CD4-positive, alpha-beta T cell (primary cell): ENCODE measurements at places on chromosomes 11 and 22.

DNA sequence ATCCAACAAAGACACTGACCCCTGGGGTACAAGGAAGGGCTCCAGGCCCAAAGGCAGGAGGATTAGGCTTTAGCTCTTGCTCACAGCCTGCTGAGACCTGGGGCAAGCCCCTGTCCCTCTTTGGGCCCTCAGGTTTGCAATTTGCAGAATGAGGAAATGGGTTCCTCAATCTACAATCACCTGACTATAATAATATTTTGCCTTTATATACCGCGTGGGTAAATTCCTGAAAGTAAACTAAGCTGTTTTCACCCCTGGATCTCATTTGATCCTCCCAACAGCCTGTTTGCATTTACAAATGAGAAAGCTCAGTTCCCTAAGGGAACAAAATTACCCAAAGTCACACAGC is 797 bp downstream of the STARD10 start:
- DNase-seq, result no peak

DNA sequence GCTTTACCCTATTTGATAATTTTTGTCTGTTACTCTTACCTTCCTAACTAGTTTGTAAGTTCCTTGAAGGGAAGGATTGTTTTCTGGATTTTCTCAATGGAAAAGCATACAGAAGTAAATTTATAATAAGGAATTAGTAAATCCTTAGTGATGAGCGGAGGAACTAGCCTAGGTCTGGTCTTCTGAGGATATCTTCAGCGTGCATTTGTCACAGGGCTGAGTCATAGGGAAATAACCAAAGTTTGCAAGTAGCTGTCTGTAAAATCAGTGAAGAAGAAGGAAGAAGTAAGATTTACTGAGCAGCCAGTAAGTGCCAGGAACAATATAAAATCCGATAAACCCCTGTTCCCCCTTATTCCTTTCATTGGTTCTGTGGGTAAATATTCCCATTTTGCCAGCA is 162.7 kb upstream of the SORL1-AS1 start:
- no peak for DNase-seq

- no peak for DNase-seq
Measured at GRCh38 chr11:131601586-131601985, 231.2 kb downstream of the NTM start.

DNA sequence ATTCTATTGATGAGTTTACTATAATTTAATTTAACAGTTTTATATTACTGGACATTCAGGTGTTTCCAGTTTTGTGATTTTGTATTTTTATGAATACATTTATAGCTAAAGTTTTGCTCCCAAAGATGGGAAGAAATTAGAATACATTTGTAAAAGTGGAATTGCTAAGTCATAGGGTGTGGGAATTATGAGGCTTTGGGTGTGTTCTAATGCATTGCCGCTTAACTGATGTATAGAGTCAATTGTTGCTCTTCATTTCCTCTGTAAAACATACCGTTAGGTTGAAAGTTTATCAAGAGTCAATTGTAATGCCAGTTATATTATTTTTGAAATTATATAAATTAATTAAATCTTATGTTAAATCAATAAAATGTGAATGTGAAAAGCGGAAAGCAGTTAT is 16.2 kb downstream of the PAAF1 start:
- DNase-seq, result no peak

DNA sequence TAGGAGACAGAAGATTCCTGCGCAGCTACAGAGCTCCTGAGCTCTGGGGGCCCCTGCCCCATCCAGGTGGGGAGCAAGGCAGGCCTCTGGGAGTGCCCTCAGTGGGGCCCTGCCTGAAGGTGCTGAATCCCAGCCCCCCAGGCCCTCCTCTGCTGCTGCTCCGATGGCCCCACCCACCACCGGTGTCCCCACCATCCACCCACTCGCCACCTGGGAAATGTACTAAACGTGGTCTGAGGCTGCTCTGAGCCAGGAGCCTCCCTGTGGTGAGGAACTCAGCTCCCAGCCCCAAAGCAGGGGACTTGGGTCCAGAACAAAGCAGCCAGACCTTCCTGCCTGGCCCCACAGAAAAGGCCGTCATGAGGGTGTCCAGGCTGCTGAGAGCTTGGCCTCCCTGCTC is 289.4 kb downstream of the CTTN start:
- DNase-seq, result no peak

GRCh38 chr11:10394229-10395101 is 60.6 kb upstream of the AMPD3 start:
- no peak for DNase-seq

- no peak for DNase-seq
Measured at GRCh38 chr11:63443714-63444113, 47.3 kb downstream of the PLAAT5 start.

- no peak for DNase-seq
Measured at GRCh38 chr11:64349025-64349387, 9.0 kb downstream of the CCDC88B start.

DNA sequence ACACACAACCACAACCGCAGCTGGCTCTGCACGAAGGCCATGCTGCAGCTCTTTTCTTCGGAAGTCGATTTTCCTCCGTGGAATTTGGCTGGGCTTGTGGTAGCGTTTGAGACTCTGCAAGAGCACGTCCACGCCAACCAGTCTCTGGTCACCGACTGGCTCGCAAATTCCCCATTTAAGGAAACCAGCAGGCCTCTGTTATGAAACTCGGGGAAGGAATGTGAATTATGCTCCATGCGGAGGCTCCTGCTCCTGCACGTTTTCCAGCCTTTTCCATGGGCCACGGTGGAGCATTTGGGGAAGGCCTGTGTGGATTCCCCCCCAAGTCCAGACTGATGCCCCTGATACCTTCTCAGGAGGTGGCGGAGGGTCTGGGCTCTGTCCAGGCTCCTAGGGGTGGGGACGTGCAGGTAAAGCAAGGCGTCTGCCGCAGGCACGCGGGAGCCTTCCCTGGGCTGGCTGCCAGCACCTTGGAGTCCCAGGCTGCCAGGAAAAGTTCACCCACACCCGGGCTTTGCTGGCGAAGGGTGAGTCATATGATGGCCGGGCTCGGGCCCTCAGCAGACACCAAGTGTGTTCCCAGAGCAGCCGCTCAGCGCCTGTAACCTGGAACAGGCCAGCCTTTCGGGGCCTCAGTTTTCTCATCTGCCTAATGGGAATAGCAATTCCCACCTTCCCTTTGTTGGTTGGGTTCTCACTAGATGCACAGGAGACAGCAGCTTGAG is 41.9 kb downstream of the LRP5 start:
- DNase-seq, result no peak

DNA sequence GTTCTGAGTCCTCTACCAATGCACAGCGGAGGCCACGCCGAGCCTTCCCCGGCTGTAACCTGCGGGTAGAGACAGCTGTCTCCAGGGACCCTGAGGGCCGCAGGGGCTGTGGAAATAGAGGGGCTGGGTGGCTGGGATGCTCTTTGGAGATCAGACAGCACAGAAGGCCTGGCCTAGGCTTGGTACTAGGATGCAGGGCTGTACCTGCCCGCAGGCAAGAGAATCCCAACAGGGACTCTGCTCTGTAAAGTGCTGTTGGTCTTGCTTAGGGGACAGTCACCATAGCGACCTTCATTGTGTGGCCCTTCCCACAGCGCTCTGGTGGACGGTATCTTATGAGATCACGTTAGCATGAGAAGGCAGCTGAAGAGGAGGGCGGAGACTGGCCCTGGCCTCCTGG is 11.3 kb upstream of the KCNJ5 start:
- DNase-seq, result no peak

GRCh38 chr11:57321388-57322255 is 3.1 kb downstream of the TNKS1BP1 start:
- DNase-seq, result no peak

GRCh38 chr22:32771756-32772155 is 29.7 kb upstream of the TIMP3 start:
- no peak for DNase-seq

DNA sequence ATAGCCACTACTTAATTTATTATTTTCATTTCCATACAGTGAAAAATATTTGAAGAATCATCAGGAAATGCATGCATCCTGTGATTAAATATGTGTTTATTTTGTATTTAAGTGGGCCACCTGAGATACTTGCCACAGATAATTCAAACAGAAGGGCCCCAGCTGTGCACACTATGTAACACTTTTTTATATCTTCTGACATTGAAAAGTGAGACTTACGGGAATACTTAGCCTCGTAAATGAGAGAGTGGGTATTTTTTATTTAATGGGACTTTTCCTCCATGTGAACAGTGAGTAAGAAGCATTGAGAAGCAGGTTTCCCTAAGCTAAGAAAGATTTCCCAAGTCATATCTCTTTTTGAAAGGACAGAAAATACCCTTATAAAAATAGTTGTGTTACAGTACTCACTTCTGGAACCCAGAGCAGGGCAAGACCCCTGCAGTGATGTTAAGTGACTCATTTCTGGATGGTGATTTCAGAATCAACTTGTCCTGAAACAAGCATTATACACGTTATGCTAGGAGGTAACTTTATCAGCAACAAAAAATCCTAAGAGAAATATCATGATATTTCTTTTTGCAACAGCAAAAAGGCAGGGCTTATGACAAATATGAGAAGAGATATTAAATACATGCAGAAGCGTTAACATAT is 478.1 kb upstream of the CHORDC1 start:
- no peak for DNase-seq

DNA sequence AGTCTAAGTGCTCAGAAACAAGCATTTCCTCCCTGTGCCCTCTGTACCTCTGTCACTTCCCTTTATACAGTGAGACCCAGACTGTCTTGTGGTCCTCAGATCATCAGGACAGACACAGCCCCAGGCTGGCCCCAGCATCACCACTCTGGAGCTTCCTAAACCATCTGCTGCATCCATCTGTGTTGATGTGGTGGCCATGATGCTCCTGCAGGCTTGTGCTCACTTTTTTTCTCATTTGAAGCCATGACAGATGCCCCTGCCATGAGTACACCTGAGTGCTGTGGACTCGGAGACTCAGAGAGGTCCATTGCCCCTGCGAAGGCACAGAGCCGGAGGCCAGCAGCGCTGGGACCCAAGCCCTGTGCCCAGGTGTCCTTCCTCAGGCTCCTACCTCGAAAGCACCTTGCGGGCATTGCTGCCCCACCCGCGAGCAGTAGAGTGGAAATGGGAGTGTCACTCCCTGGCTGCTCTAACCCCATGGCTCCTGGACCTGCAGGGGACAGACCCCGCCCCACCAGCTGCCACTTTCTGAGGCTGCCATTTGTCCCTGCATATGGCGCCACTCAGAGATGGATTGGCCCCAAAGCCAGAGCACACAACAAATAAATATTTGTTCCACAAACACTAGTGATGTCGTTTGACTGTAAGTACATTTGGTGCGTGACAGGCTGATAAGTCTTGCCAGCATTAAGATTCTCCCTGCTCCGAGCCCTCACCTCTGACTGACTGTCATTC is 593.5 kb downstream of the TBC1D22A start:
- DNase-seq, result no peak

DNA sequence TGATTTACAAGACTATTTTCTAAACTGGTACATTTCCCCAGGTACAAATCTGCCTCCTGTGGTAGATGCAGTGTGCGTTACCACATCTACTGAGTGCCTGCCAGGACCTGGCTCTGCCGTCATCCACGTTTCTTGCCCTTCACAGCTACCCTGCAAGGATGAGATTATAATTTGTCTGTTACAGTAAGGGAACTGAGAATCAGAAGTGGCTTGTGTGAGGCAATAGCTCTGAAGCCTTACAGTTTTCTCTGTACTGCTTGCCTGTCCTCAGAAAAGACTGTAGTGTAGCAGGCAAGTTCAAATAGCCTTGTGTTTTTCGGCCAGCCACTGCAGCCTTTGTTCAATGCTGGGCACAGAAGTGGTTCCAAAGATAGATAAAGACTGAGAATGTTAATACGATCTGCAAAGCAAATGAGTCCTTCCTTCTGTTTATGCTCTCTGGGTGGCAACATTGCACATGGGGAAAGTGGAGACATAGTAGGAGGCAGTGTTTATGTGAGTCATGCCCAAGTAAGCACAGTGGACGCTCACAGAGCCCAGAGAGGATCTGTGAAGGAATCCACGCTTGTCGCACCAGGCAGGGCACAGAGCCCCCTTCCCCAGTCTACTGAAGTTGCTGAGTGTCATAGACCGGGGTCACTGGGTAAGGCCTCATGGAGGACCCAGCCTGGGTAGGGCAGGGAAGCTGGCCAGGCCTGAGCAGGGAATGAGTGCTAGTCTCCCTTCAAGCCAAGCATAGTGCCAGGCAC is 49.1 kb downstream of the MICAL2 start:
- no peak for DNase-seq

DNA sequence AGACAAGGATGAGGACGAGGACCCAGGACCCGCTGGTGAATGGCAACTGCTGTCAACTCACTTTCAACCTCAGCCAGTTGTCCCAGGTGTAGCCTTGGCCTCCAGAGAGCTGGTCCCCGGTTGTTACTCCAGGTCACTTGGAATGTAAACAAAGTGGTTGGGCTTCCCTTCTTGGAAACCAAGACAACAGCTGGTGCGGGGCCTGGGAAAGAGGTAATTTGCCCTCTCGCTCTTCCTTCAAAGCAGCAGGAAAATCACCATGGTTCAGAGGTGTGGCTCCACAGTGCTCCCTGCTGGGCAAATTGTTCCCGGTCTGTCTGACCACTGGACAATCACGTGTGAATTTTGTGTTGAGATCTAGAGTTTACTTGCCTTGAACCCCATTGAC is 15.0 kb downstream of the SLC1A2 start:
- DNase-seq, result no peak

DNA sequence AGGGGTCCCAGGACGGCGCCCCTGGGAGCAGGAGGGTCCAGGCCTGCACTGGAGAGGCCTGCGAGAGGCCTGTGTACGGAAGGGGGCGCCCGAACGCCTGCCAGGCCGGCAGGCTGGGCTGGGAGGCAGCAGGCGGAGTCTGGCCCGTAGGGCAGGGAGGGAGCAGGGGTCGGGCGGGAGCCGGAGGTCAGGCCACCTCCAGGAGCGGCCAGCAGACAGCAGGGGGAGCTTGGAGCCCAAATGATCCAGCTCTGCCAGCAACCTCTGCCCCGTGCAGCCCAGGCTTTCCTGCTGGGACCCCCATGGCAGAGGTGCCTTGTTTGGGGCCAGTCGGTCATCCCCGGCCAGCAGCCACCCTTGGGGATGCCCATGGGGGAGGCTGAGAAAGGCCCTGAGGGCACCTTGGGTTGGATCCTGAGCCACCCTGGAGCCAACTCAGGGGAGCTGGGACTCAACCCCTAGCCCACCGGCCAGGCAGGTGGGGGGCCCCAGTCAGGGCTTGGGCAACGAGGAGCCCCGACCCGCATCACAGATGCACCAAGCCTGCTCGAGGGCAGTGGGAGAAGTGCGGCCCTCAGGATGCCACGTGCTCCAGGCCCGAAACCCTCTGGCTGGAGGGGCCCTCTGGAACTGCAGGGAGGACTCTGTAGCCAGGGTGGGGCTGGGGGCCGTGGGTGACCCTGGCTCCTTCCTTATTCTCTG is 9.6 kb upstream of the SYT8 start:
- DNase-seq, result no peak

DNA sequence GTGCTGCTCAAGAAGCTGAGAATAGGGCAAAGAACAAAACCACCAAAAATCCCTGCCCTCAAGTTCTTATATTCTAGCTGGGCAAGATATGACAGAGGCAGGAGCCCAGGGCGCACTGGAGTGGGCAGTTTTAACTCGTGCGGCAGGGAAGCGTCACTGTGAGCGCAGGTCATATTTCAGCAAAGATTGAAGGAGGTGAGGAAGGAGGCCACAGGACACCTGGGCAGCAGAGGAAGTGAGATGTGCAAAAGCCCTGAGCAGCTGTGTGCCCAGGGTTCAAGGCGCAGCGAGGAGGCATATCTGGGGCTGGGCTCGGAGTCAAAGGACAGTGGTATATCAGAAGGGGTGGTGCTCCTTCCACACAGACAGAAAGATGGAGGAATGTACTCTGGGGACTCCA is 13.5 kb downstream of the KCNC1 start:
- no peak for DNase-seq

GRCh38 chr11:24903555-24903954 is 406.7 kb downstream of the LUZP2 start:
- DNase-seq, result no peak
